ENCODE measurements at places on chromosomes 1 and 21.

- DNase-seq: no peak
Measured at GRCh38 chr1:233459470-233459945, 132.0 kb downstream of the MAP3K21 start.

- peak; percentile 28 for DNase-seq
Measured at GRCh38 chr1:16095447-16095846, 22.0 kb upstream of the FAM131C start.

GRCh38 chr1:174839211-174839610 is 160.5 kb upstream of the CACYBP start:
- DNase-seq: no peak

DNA sequence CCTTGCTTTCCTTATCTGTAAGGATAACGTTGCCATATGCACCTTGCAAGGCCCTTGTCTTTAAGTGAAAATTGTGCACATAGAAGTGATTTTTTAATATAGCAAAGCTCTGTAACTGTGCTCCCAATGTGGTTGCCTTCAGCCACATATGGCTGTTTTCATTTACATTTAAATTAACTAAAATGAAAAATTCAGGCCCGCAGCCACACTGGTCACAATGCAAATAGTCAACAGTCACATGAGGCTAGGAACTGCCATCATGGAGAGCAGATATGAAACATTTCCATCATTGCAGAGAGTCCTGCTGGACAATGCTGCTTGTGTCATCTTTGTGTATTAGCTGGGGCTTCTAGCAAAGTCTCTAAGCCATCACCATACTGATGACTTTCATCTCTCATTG is 83.4 kb downstream of the PGBD5 start:
- no peak for DNase-seq

DNA sequence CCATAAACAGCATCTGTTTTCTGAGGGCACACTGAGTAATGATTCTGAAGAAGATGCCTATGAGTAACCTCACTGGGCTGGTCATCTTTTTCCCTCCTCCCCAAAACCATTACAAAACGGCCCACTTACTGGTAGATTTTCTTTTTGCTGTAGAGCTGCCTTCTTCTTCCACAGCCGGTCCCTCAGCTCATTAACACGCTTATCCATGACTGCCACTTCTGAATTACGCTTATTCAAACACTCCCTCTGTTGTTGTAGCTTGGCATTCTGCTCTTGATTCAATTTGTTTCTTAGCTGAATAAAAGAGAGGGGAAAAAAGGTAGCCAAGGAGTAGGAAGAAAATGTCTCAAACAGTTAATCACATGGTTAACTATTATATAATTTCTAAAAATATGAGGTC is 43.1 kb downstream of the TP53BP2 start:
- no peak for DNase-seq

DNA sequence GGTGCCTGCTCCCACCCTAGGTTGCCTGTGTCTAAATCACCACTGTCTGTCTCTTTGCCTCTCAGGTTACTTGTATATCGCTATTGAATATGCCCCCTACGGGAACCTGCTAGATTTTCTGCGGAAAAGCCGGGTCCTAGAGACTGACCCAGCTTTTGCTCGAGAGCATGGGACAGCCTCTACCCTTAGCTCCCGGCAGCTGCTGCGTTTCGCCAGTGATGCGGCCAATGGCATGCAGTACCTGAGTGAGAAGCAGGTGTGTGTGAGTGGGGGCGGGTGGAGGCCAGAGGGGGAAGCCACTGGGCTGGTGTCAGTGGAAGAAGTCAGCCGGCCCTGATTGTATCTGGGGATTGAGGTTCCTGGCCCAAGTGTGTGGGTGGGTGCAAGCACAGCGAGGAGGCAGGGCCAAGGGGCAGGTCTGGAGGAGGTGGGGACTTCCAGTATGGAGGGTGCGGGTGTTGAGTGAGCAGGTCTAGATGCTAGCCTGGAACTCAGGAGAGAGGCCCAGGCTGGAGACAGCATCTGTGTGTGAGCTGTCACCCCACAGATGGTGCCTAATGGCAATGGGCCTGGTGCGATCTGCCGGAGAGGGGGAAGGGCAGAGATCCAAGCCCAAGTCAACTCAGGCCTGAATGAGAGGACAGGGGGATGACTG is 17.2 kb downstream of the TIE1 start:
- DNase-seq: no peak

- no peak for DNase-seq
Measured at GRCh38 chr1:215001419-215002021, 81.0 kb upstream of the KCNK2 start.

DNA sequence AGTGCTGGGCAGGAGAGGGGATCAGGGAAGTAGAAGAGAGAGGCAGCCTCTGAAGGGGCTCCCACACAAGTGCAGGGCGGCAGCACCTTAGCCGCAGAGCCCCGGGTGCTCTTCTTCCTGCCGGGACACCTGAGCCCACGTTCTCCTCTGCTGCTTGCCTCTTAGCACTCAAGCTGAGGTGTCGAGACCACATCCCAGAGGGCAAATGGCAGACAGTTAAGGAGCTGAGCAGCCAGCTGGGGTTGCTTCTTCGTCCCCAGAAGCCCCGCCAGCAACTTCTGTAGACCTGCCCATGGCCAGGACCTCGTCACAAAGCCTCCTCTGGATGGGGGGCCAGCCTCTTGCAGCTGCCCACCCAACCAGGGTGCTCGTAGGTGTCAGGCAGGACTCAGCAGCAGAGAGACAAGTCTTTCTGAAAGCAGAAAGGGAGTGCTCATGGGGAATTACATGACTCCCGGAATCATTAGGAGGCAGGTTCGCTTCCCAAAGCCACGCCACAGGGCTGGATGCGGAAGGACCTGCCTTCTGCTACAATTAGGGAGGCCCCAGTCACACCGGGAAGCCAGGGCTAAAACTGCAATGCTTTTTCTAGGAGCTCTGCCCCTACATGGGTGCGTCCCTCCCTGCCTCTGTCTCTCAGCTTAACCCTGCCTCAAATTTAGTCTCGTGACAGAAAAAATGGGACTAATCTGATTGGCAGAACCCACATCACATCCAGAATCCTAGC is 141.4 kb upstream of the RAB4A start:
- DNase-seq: no peak

- no peak for DNase-seq
Measured at GRCh38 chr1:200075522-200075921, 48.0 kb downstream of the NR5A2 start.

DNA sequence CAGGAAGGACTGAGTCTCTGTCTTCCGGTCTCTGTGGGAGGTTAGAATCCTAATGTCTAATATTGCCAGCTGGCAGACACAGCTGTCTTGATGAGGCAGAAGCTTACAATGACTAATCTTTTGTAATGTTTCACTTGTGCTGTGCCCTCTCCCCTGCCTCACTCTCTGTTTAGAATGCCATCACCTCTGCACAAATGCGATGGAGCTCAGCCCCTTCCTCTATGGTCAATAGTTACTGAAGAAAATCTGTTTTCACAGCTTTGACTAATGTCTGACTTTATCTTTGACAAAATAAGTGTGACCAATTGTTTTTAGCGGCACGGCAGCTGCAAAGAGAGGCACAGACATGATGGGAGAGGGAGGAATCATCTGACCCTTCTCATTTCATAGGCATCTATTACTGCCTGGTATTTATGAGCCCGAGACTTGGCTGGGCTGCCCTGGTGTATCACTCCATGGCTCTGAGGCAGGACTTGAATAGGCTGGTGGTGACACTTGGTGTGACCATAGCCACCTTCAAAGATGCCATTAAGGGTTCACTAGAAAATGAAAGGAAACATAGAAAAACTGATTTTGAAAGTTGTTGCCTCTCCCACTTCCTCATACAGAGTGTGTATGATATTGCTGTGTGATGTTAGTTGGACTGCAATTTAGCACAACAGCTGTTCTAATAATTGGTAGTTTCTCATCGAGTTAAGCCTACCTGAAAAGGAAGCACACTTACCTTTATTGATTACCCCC is 163.2 kb upstream of the NBPF11 start:
- DNase-seq: no peak

DNA sequence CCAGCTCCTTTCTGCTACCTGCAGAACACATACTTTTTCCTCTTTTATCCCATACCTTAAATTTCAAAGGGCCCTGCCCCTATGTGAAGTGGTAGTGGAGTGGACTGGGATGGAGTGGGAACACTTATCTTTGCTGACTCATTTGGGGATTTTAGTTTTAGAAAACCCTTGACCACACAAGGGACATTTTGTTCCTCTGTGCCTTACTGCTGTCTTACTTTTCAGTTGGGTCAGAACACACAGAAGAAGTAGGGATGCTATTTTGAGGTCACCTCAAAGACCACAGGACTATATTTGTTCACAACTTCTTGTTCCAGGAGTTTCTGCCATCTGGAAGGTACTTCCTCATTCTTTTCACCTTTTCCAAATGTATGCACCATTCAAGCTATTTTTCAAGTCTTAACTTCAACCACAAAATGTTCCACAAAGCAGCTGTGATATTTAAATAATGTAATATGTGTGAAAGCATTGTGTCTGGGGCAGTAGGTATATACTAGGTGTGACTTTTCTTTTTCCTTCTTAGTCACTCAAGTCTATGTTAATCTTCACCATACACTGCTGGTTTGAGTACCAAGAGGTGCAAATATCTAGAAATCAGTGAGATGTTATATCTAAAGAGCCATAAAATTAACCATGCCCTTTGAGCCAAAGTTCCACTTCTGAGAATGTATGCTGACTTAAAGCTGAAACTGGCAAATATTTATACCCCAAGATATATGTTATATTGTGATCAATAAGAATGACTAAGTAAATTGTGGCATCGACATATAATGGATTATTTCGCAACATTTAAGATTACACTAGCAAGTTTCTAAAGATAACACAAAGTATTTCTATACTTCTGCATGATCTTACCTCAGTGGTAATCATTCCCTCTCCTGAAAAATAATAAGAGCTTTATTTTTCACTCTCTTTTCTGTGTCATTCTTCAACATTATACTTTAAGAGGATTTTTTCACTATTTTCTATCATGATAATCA is 308.5 kb downstream of the MRPL39 start:
- DNase-seq: no peak

GRCh38 chr1:193569096-193569982 is 382.9 kb upstream of the B3GALT2 start:
- no peak for DNase-seq

GRCh38 chr1:7478809-7479499 is 292.1 kb upstream of the VAMP3 start:
- DNase-seq: no peak

DNA sequence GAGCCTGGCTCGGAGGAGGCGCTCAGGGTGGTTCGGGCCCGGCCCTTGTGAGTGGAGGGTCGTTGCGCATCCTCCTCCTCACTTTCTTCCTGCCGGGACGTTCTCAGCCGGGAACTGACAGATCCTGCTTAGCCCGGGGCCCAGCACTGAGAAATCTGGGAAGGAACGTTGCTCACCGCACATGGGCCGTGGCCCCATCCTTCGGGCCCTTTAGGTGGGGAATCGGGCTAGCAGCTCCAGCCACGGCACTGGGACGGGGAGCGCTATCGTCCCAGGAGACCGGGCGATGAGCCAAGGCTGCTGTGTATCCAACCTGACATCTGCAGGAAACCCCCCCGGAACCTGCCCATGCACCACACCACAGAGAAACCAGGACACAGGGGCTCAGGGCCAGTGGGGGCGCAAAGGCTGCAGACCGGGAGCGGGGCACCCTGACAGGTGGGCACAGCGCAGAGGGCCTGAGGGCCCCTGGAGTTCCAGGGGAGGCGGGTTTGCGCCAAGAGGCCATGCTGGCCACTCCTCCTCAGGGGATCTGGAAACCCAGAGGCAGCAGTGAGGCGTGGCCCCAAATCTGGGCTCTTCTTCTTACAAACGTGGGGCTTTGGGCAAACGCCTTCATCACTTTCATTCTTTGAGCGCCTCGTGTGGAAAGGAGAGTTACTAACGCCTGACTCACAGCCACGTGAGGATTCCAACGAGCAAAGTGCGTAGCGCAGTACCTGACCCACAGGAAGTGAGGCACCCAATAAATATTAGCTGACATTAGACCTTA is at the start of gene SH2D5:
TSS of gene SH2D5 (minus strand) at position 116 of the 772 bp plus-strand sequence. CDS start 4,659 bp downstream, outside the sequence.
- DNase-seq: peak; percentile 42

GRCh38 chr1:94669198-94669597 is 127.6 kb upstream of the F3 start:
- DNase-seq: no peak

- DNase-seq: no peak
Measured at GRCh38 chr1:221105578-221105977, 226.3 kb downstream of the HLX start.

DNA sequence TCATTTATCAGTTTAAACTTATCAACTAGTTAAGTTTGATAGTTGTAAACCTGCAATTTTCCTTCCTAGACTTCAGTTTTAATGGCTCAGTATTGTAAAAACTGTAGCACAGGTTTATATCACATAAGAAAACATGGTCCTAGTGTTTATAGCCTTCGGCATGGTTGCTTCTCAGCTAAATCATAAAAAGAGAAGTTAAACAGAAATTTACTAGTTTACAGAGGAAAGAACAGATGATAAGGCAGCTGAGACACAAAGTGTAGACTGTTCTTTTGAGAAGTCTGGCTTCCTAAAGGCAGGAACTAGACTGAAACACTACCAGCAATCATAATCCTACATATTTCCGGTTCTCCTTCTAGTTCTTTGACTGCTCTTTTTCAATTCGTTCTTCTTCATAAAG is 39.8 kb downstream of the WNT2B start:
- DNase-seq: no peak

- DNase-seq: no peak
Measured at GRCh38 chr1:183370399-183371058, 47.7 kb downstream of the NMNAT2 start.

DNA sequence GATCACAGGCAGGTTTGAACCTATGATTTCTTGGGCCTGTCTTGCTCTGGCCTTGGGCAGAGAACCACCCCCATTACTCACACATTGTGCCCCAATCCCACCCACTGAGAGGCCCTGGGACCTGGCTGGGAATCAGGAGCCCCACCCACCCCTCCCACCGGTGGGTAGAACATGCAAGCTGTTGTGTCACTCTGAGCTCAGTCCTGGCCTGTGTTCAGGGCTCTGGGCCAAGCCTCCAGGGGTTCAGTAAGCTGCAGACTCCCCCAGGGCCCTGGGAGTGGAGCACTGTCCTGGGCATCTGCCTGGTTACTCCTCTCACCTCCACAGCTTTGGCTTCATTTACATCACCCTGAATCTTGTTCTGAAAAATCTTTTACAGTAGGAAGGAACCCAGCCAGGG is 270.5 kb downstream of the RRAGC start:
- DNase-seq: no peak

GRCh38 chr1:114108751-114109255 is 44.9 kb downstream of the SYT6 start:
- no peak for DNase-seq

GRCh38 chr1:177301425-177302124 is 130.8 kb downstream of the BRINP2 start:
- no peak for DNase-seq

GRCh38 chr1:59699227-59699847 is 115.4 kb upstream of the HOOK1 start:
- DNase-seq: peak; percentile 78

DNA sequence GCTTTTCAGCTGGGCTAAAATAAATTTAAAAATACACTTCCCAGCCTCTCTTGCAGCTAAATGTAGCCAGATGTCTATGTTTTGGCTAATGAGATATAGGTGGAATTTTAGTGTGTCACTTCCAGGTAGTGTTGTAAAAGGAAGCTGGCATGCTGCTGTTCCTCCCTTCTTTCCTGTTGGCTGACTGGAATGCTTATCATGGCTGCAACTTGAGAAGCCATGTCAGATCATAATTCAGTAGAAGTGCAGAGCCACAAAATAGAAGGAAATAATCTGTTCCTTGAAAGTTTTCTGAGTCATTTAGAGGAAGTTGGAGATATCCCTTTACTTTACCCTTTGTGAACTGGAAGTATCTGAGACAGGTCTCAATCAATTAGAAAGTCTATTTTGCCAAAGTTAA is 10.9 kb upstream of the RBM15 start:
- DNase-seq: no peak
